Fibroblast of skin of left quadriceps (primary cell): ENCODE measurements at places on chromosomes 5 and 9.

DNA sequence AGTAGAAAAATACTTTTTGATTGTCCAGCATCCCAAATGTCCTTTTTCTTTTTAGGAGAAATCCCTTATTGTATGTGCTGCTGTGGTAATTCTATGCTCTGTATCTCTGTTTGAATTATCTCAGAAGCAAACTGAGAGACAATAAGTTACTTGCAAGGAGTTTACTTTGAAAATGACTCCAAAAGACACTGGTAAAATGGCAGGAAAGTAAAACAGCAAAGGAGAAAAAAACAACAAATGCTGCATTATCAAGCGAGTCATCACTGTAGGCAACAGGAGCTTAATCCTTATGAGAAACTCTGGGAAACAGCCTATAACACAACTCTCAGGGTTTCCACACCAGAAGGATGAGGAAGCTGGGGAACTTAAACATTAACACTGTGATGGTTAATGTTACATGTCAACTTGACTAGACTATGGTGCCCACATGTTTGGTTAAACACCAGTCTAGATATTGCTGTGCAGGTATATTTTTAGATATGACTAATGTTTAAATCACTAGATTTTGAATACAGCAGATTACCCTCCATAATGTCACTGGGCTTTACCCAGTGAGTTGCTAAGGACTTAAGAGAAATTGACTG, 92.6 kb upstream of the GAS1 start:
- DNase-seq: no peak

DNA sequence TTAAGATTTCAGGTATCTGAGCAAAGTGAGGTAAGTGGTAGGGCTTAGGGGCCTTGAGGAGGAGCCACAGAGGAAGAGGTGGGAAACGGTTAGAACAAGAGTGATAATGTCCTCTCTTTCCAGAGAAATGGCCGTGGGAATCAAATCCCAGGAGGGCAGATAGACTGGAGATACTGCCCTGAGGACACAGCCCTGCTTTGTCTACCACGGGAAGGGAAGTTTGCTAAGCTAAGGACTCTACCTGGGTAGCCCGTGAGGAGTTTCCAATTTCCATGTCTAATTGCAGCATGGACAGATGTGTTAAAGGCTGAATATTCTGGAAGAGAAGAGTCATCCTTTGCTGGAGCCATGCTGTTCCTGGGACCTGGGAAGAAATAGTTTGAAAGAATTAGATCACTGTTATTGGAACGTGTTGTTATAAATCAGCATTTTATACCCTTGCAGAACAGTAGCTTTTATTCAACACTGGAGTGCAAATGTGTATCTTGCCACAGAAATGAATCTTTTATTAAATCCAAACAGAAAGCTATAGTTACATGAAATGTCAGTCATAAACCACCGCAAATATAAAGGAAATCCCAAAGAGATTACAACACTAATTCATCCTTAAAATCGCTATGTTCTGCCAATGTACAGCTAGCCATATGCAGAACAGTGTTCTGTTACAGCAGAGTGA, 133.2 kb upstream of the LHFPL2 start:
- DNase-seq: peak; percentile 58

GRCh38 chr5:138874771-138875551, at the start of gene LRRTM2:
Gene LRRTM2 (minus strand): TSS chr5:138875335. CDS start chr5:138874911, 424 bp downstream.
- DNase-seq: peak; percentile 78

DNA sequence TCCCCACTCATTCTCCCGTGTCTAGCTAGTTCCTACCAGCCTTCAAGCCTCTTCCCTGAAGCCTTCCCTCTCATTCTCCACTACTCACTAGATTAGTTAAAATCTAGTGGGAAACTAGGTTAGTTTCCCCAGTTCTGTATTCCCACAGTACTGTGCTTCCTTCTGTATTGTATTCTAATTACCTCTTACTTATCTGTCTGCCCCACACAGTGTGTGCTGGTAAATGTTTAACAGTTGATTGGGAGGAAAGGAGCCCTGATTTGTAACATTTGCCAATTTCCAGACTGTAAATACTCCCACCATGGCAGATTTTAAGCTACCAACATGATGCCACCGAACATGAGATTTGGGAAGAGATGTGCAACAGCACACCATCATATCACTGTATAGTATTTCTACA, 8.3 kb downstream of the KLHL3 start:
- no peak for DNase-seq

DNA sequence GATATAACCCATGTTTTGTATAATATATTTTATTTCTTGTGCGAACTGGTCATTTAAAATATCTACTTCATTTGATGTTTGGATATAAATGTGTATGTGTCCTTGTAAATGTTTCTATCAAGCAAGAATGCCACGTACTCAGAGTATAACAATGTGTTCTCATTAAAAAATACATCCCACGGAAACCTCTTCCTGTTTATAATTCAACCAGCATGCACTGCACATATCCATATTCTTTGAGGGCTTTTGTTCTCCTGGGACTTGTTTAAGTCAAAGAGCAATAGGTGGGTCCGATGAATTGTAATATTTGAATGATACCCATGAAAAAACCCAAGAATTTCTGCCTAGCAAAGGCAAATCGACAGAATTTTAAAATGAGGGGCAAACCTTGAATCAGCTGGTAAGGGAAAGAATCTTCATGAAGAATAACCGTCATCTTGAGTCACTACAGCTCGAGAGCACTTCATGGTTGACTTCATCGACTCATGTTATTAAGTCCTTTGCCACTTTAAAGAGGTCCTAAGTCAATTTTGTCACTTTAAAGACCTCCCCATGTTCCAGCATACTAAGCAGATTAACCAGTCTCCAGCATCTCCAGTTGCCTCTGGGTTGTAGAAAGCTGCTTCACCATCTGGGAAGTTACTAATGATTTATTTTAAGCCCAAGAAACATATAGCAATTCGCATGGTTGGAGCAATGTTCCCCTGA, 80.6 kb downstream of the NPR3 start:
- no peak for DNase-seq

DNA sequence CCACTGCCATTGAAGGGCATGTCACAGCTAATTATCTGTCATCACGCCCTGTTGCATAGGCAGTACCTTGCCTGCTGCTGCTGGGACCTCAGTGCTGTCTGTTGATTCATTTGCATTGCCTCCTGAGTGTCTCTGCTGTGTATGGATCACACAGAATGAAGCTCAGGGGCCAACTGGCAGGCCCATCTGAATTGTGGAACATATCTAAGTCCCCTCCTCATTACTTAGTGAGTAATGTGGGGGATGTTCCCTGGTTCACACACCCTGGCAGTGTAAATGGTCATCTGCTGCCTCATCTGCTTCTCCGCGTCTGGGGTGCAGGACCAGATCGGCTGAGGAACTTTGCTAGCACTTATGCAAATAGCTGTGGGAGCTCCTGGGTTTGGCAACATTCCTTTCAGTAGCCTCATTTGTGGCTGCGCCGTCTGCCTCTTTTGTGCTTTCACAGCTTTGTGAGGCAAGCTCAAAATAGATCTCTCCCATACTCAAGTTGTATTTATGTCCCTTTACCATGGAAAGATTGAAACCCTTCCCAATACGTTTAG, 25.4 kb downstream of the TYRP1 start:
- peak; percentile 63 for DNase-seq

GRCh38 chr5:119022017-119022745, 33.8 kb upstream of the DTWD2 start:
- no peak for DNase-seq

GRCh38 chr5:78803353-78803752, 154.8 kb upstream of the LHFPL2 start:
- no peak for DNase-seq

DNA sequence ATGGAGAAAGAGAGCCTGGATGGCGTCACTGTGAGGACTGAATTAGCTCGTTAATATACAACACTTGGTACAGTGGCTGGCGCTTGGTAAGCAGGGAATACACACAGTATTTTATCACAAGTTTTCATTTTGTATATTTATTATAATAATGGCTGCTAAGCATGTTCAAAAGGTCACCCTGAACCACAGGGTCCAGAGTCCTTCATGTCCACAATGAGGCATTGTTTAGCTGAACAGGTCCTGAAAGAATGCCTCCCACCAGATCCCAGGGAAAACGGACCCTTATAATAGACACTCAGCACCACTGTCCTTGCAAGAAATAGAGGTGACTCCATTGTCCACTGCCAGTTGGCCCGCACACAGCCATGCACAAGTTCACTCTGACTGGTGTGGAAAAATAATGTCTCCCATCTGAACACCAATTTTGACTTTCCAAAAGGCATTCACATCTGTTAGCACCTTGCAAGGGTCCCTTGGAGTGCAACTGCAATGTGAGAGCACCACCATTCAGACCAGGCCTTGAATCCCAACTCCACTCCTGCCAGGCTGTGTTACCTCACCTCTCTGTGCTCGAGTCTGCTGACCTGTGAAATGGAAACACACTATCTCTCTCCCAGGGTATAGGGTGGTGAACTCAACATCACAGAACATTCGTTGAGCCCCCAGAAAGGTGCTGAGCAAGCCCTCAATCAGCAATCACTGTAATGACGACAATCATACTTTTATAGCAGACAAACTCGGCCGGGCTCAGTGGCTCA, 3.9 kb downstream of the VDAC1 start:
- no peak for DNase-seq

GRCh38 chr9:27929841-27930240, 356.6 kb upstream of the C9orf72 start:
- DNase-seq: no peak

GRCh38 chr9:108586471-108587139, 269.2 kb downstream of the ACTL7B start:
- DNase-seq: no peak

- DNase-seq: no peak
These were observed 163.2 kb downstream of the LPAR1 start for GRCh38 chr9:110874963-110875674.

DNA sequence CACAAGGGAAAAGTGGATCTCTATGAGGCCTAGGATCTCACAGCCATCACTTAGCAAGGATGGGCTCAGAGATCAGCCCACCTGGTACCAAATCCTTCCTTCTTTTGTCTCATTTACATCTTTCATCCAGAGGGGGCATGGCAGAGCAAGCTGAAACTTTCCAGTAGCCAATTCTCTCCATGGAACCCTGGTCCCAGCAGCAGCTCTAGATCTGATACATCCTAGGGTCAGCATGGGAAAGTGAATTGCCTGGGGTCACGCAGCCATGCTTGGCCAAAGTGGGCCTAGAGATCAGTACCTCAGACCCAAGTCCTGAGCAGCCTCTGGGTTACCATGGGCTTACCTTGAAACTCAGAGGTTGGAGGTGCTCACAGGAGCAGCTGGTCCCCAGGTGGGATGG, 170.5 kb downstream of the GABBR2 start:
- DNase-seq: no peak

- no peak for DNase-seq
These were observed 58.3 kb downstream of the SPOCK1 start for GRCh38 chr5:137440795-137441194.

GRCh38 chr9:121914604-121915303, 178.4 kb downstream of the TTLL11 start:
- no peak for DNase-seq
